ENCODE measurements at places on chromosomes 13 and 19. TPM values are rescaled to one million over a fixed set of nuclear protein-coding genes. Genes with fewer than 3 reads are reported as not detected.

Gene RNF17
- 0.25 TPM for total RNA-seq

Gene AMER2
- total RNA-seq: not detected

Gene PLK5
- 0.14 TPM for total RNA-seq

Gene LGALS7B
- not detected for total RNA-seq

Gene ZFP14
- total RNA-seq: 3.7 TPM

Gene TUBB4A
- 0.53 TPM for total RNA-seq

Data from CD4-positive, alpha-beta T cell (primary cell).